ENCODE measurements at places on chromosomes 2 and 18. TPM values are rescaled to one million over a fixed set of nuclear protein-coding genes. Genes with fewer than 3 reads are reported as not detected.
A peak's percentile ranks its signal among the peaks of the same experiment; 100 is the strongest.

DNA sequence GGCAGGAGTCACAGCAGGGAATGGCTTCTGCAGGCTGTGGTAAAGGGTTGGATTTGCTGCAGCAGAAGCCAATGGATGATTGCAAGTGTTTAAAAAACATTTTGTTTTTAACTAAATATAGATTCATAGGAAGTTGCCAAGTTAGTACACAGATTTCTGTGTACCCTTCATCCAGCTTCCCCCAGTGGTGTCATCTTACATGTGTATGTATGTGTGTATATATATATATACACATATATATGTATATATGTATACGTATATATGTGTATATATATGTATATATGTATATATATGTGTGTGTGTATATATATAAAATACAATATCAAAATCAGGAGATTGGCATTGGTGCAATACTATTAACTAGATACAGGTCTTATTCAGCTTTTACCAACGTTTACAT, 19.2 kb upstream of the FAM124B start:
- DNase-seq, result no peak

MSH2 gene
- total RNA-seq, result 44.6 TPM

- no peak for DNase-seq
Observed at GRCh38 chr2:137998503-137998902, 34.2 kb downstream of the HNMT start.

STARD6 gene
- not detected for total RNA-seq

- peak; percentile 67 for DNase-seq
Observed at GRCh38 chr2:25041307-25041927, 459 bp upstream of the EFR3B start.

- DNase-seq, result no peak
Observed at GRCh38 chr2:144941743-144942488, 422.0 kb upstream of the ZEB2 start.

- DNase-seq, result peak; percentile 51
Observed at GRCh38 chr2:72982219-72982618, 64.9 kb downstream of the EMX1 start.

DNA sequence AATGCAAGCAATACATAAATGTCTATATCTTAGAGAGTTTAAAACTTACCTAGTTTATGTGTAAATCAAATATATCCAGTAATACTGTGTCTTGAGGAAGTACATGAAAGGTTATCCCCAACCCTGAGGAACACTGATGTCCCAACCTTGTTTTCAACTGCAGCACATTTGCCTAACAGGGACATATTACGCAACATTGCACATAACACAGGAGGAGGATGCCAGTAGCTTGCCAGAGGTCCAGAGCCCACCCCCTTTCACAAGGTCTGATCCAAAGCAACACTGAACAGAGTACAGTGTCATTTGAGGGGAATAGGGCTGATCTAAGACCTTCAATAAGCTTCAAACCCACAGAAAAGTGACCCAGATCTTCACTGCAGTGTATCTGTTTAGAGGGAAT, 678.5 kb downstream of the ARHGAP15 start:
- DNase-seq, result no peak

GRCh38 chr2:120984452-120985173, 248.9 kb downstream of the GLI2 start:
- DNase-seq, result no peak

SLC14A1 gene
- total RNA-seq, result 4.6 TPM

PID1 gene
- 3.0 TPM for total RNA-seq

- DNase-seq, result peak; percentile 75
Observed at GRCh38 chr2:177148477-177149154, 64.0 kb upstream of the HNRNPA3 start.

- DNase-seq, result peak; percentile 4
Observed at GRCh38 chr2:53127061-53127650, 640.4 kb upstream of the CHAC2 start.

ANKRD62 gene
- not detected for total RNA-seq

GRCh38 chr2:105258835-105259350, 17.4 kb downstream of the GPR45 start:
- no peak for DNase-seq

DNA sequence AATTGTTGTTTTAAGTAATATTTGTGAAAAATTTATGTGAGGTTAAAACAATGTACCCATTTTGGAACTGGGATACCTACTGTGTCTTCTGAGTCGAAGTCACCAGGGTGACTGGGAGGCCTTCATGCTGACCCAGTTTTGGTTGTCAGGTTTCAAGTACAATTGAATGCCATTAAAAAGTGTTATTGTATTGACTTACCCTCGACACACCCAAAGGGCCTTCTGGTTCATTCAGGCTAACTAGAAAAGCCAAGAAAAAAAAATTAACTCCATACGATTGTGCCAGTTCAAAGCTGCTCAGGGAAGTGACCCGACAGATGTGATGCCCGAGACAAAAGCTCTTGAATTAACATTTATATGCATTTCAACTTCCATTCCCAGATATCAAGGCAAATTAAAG, 190.0 kb downstream of the ST6GAL2 start:
- DNase-seq, result no peak

DNA sequence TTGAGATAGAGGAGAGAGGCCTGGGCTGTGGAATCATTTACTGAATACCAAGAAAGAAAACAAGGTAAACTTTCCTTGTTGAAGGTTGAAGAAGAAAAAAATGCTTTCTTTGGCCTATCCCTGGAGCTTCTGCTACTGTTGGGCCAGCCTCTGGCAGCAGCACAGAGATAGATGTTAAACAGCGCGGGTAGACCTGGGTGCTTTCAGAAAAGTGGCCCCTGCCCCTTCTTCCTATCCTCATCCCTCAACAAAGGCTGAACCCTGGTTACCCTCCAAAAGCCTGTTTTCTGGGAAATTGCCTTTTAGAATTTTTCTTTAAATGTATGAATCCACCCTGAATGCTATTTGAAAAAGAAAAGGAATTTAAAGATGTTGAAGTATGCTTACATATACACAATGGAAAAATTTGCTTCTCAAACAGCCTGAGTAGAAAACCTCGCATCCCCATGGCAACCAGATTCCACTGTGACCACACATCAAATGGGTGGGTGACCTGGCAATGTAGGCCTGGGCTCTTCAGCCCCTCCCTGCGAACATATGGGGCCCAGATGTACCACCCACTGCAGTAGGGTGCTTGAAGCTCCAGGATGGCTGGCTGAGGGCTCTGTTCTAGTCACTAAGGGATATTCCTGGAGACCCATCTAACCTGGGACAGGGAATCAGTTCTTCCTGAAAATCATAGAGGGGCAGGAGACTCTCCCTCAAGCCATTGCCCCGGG, 23.4 kb upstream of the CHRNA1 start:
- DNase-seq, result peak; percentile 88

GRCh38 chr2:15708865-15709820, 117.5 kb downstream of the DDX1 start:
- DNase-seq, result no peak

GRCh38 chr2:68689553-68690537, 44.8 kb upstream of the ARHGAP25 start:
- no peak for DNase-seq

Measured in M059J (cell line).